ENCODE measurements at places on chromosomes 11 and 22.
A peak's percentile ranks its signal among the peaks of the same experiment; 100 is the strongest.

- DNase-seq = no peak
These were observed 94.9 kb downstream of the C11orf91 start for GRCh38 chr11:33605703-33606102.

DNA sequence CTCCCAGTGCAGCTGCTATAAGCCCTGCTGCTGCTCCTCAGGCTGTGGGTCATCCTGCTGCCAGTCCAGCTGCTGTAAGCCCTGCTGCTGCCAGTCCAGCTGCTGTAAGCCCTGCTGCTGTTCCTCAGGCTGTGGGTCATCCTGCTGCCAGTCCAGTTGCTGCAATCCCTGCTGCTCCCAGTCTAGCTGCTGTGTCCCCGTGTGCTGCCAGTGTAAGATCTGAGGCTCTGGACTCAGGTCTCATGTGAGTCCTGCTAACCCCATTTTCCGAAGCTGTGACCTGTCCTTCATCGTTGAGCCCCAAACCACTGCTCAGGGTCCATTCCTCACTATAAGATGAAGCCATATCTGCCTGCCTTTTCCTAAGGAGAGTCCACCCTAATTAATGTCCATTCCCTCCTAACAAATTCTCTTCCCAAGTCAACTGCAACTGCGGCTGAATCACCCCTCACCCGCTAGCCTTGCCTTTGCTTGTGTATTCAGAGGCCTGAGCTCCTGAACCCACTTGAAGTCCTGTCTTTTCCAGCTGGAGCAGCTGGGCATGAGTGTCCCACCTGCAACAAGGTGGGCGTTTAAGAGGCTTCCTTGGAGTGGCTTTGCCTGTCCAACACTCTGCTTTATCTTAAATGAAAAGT lies 626 bp downstream of the KRTAP5-7 start:
- DNase-seq = no peak

DNA sequence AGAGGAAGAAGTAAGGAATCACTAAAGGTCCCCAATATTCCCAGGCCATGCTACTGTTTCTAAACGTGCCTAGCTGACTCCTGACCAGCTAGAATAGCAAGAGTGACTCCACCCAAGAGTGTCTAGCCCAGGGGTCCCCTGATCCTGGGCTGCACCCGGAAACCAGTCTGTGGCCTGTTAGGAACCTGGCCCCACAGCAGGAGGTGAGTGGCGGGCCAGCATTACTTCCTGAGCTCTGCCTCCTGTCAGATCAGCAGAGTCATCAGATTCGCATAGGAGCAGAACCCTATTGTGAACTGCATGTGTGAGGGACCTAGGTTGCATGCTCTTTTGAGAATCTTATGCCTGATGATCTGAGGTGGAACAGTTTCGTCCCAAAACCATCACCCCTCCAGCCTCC lies 2.0 kb downstream of the MMP20 start:
- DNase-seq = no peak

GRCh38 chr11:94090401-94090800 lies 38.2 kb upstream of the PANX1 start:
- no peak for DNase-seq

- DNase-seq = no peak
These were observed 24.3 kb upstream of the ADSL start for GRCh38 chr22:40322021-40322420.

DNA sequence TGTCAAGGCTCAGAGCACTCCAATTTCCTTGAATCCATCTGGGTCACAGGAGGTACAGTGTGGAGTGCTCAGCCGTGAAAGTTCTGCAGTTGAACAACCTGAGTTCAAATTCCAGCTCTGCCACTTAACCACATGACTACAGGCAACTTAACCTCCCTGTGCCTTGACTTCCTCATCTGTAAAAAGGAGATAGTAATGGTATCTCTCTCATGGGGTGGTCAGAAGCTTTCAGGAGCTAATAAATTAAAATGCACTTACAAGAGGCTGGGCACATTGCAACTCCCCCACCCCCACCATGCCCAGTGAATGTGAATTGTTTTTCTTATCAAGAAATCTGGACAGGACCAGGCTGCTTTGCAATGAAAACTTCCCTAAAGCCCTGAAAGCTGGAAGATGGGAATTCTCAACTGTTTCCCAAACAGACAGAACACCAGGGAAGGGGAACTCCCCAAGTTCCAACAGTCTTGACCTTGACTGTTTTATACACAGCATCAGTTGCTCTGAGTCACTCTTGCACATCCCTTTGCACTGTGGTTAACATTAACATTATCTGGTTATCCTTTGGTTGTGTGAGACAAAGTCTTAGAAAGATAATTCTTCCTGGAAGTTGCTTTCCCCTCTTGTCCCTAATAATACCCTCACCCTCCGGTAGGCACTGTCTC lies 137.0 kb downstream of the SLC1A2 start:
- peak; percentile 45 for DNase-seq

DNA sequence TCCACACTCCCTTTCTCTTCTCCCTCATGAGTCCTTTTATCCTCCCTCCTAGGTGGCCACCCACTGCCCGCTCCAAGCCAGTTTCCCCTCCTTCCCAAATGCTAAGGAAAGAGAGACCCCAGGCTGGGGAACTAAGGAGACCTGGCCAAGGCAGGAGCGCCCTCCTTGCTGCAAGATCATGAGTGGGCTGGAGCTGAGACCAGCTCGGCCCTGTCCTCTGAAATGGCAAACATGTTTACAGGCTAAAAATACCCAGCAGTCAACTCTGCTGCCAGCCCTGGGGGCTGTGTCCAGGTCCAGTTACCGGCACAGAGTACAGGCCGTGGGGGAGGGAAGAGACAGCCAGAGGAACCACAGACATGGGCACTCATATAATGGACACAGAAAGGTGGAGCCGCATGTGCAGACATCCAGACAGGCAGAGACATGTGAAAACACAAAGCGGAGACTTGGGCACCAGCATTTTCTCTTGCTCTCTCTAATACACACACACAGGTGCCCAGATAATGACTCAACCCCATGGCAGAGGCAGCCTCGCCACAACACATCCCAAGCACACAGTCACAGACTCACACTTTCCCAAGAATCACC lies 1.2 kb upstream of the AHNAK start:
- no peak for DNase-seq

- DNase-seq = no peak
These were observed 6.3 kb downstream of the FXYD2 start for GRCh38 chr11:117818041-117818873.

- DNase-seq = peak; percentile 24
These were observed 62.1 kb downstream of the THAP12 start for GRCh38 chr11:76318744-76319384.

DNA sequence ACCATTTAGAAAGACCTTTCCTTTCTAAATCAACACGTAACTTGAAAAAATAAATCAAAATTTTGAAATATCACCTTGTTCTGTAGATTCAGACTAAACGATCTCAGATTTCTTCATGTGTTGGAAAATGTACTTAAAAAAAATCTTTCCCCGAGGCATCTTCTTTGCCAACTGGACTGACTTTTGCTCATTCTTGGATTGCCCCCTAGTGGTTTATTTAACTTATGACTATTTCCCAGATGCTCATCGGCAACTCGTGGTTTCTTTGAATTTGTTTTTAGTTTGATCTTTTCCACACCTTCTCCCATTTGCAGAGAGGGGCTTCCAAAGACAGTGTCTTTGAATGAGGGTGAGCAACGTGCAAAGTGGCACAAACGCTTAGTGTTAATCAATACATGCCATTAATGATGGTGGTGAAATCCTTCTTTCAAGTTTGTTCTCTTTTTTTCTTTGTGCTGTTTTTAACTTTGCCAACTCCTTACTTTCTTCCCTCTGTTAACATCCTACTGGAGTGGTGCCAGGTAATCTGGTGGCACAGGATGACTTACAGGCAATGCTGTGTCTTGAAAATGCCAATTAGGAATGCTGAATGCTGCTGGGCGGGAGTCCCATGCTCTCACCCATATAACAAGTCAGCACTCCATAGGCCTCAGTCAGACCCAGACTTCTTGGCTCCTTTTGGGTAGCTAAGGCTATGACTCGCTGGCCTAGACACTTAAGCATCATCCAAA lies 18.3 kb downstream of the PRSS23 start:
- DNase-seq = peak; percentile 57

- DNase-seq = no peak
These were observed 55.0 kb upstream of the ARFGAP3 start for GRCh38 chr22:42912059-42912458.

DNA sequence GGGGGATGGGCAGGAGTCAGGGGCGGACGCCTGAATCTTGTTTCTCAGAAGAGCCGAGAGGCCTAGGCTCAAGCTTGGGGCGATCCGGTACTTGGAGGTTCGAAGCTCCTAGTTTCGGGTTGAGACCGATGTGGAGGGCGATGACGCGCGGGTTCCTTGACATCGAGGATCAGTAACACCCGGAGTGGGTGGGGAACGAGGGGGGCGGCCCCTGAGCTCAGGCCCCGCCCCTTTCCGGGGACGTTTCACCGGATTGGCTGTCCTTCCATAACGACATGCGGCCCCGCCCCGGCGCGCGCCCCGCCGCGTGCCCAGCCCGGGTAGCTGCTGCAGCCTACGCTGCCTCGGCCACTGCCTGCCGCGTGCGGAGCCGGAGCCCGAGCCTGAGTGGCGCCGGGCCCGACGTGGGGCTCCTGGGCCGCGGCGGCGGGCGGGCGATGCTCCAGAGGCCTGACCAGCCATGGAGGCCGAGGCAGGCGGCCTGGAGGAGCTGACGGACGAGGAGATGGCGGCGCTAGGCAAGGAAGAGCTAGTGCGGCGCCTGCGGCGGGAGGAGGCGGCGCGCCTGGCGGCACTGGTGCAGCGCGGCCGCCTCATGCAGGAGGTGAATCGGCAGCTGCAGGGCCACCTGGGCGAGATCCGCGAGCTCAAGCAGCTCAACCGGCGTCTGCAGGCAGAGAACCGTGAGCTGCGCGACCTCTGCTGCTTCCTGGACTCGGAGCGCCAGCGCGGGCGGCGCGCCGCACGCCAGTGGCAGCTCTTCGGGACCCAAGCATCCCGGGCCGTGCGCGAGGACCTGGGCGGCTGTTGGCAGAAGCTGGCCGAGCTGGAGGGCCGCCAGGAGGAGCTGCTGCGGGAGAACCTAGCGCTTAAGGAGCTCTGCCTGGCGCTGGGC lies at the start of gene CCDC85B:
Gene CCDC85B, plus strand, starts transcription at position 350 of the 895 bp plus-strand sequence. Its CDS starts 111 bp downstream, at position 461.
- DNase-seq = peak; percentile 89

- DNase-seq = no peak
These were observed 41.2 kb downstream of the IGLL5 start for GRCh38 chr22:22928666-22929380.

DNA sequence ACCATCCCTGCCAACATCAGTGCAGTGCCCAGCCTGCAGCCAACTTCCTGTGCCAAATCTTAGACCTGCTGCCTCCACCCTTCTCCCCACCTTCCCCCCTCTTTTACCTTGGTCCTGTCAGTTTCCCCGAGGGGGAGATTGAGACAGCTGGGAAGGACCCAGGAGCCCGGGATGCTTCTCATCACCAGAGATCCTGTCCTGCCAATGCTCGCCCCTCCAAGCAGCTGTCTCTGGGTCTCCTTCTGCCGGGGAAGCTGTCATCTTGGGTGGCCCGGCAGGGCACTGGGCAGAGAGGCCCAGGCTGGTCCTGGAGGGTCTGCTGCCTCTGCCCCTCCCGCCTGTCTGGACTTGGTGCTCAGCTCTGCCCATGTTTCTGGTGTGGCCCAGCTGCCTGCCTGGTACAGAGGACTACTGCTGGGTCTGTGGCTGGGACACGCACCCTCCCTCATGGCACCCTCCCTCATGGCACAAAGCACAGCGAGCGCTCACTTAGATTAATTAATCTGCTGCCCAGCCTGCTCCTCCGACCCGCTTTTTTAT lies 60.4 kb upstream of the THY1 start:
- no peak for DNase-seq

DNA sequence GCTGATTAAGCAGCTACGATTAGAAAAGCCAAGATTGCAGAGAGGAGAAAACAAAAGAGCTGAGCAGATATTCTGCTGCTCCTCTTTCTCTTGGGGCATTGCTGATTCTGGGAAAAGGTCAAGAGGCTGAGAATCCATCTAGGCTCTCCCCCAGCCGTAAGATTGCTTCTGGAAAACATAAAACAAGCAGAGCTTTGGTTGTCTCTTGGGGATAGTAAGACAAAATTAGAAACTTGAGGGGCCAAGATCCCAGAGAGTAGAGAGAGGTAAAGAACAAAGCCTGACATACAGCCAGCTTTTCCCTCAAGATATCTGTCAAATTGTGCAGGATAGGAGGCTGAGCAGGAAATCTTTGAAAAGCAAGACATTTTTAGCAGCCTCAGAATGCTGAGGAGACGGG lies 158.2 kb downstream of the TTC28 start:
- DNase-seq = no peak

- no peak for DNase-seq
These were observed 243.1 kb downstream of the KCNA4 start for GRCh38 chr11:29773656-29774264.

DNA sequence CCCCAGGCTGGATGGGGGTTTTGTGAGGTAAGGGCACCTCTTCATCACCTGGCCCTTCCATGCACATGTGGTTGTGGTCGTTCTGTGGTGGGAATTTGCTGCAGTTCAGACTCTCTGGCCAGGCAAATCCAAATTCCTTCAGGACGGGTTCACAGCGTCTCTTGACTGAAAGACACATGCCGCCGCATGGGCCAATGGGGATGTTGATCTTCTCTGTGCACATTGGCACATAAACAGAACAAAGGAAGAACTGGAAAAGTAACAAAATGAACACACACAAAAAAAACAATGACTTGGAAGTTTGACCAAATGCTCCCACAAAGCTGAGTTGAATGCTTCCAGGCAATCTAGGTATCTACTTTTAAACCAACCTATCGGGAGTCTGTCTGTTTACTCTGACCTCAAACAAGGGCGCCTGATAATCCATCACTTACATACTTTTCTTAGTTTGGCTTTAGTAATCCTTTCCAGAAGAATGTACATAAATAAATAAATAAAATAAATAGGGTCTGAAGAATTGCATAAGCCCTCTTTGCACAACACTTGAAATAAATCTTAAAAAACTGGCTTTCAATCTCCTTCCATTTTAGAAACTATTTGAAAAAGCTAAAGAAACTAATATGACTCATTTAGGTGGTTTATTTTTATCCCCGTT lies 2.8 kb downstream of the FZD4 start:
- DNase-seq = no peak

- DNase-seq = no peak
These were observed 787 bp downstream of the SMDT1 start for GRCh38 chr22:42080287-42080686.

- no peak for DNase-seq
These were observed 10.7 kb upstream of the NLRP6 start for GRCh38 chr11:267491-267994.

DNA sequence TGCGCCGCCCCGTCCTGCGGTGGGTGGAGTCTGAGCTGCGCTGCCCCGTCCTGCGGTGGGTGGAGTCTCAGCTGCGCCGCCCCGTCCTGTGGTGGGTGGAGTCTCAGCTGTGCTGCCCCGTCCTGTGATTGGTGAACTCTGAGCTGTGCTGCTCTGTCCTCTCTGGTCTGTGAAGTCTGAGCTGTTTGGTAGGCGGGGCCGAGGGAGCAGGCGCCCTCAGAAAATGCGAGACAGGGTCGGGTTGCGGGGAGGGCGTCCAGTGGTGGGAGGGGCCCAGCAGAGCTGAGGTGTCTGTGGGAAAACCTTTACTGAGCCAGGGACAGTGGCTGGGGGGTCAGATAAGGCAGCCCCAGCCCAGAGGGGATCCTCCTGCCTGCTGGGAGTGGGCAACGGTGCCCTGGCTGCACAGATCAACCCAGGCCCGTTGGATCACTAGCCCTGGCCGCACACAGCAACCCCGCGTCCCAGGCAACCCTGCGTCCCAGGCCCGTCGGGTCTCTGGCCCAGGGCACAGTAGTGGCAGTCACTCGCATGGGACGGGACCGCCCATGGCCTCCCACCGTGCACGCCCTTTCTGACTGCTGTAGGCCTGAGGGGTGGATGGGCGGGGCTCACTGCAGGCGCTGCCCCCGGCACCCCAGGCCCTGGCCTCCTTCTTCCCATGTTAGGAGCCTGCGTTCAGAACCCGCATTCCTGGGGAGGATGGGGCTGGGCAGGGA lies 22.8 kb downstream of the BRSK2 start:
- DNase-seq = no peak

Measured in AG04450 (cell line).